ENCODE measurements at places on chromosomes 13 and 19.

DNA sequence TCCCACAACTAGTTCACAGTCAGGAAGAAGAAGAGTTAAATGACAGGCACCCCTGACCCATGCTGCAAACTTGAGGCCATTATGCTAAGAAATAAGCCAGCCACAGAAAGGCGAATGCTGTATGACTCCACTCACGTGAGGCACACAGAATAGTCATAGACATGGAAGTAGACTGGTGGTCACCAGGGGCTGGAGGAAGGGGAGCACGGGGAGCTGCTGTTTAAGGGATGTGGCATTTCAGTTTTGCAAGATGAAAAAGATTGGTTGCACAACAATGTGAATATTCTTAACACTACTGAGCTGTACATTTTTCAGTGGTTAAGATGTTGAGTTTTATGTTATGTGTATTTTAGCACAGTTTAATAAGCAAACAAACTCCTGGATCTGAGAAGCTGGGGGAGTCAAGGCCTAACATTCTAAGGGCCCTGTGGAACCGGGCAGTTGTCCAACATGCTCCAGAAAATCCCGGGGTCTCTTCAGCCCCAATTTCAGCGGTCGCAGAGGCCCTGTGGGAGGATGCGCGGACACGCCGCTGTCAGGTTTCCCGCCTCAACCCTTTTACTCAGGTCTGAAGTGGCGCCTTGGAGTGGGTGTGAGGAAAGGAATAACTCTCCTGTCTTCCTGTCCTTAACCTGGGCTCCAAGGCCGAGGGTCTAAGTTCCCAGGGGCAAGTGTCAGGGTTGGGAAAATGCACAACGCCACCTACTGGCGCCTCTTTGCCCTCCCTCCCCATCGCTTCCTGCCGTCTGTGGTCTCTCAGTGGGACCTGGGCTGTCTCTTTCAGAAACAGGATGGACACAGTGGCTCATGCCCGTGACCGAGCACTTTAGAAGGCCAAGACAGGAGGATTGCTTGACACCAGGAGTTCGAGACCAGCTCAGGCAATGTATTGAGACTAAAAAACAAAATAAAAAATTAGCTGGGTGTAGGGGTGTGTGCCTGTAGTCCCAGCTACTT is 4.4 kb upstream of the TMEM272 start:
- DNase-seq = peak; percentile 27

GRCh38 chr13:95643936-95644598 is 439 bp downstream of the DZIP1 start:
- no peak for DNase-seq

DNA sequence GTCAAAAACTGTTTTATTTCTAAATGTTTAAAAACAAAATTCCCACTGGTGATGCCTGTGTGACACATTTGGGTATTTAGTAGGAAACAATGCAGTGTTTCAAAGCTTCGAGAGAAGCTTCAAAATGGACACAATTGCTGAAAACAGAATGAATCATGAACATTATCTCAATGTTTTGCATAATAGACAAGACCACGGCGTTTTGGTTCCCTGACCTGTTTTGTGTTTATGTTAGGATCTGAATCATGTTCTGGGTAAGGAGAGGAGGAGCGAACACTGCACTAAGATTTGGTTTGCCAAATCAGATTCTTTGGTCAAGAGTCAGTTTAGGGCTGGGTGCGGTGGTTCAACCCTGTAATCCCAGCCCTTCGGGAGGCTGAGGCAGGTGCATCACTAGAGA is 42.2 kb downstream of the IFT88 start:
- DNase-seq = no peak

DNA sequence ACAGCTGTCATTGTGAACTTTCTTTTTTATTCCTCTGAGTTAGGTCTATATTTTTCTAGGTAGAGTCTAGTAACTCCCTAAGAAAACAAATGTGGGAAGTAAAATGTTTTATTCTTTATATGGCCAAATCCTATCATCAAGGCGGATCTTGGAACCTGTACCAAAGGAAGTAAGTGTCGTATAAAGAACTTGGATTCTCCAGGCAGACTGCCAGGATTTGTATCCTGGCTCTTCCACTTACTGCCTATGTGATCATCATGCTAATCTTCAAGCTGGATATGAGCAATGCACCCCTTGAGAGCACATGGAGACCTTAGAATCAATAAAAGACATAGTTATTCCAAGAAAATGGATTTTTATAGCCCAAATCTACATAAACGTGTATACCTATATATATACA is 286.5 kb downstream of the PCDH17 start:
- no peak for DNase-seq

DNA sequence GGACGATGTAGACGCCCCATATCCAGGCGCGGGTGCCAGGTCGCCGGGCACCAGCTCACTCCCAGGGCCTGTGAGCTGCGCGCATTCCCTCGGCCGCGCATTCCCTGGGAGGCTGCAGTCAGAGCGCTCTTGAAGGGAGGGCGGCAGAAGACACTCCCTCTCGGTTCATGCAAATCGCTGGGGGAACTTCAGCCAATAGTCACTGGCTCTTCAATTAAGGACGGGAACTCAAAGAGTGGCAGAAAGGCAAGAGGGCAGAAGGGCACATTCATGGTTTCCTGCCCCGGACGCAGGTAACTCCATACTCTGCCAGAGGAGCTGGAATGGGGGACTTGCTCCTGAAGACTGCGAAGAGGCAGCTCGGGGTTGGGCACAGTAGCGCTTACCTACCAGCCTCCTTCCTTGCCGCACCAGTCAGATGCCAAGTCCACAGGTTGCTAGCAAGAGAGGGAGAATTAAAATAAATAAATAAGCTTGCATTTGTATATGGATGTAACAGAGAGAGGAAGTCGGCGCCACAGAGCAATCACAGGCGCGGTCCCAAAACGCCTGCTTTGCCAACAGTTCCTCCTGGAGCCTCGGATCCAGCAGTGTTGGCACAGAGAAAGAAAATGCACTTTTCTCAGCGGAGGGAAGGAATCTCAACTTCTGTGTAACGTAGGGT is 459 bp downstream of the PCDH20 start:
- DNase-seq = peak; percentile 76

DNA sequence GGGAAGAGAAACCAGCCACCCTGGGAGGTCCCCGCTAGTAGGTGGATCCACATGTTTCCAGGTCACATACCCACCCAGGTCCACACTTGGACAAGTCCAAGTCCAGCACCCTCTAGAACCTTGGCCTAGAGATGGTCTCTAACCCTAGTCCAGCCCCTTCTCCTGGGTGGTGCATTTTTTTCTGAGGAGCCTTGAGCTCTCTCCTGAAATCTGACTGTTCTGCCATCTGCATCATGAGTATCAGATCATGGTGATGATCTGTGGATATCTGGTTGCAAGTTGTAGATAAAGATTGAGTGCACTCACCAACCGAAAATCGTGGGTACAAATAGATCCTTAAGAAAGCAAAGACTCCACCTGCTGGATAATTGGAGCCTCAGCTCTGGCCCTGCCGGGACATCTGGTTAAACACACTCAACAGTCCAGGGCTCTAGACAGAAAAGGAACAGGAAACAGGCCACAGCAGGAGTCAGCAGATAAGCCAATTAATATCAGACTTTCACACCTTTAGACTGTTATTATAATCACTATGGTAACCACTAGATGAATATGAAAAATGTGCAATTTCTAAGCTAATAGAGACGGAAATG is 41.1 kb downstream of the GPR12 start:
- peak; percentile 7 for DNase-seq

DNA sequence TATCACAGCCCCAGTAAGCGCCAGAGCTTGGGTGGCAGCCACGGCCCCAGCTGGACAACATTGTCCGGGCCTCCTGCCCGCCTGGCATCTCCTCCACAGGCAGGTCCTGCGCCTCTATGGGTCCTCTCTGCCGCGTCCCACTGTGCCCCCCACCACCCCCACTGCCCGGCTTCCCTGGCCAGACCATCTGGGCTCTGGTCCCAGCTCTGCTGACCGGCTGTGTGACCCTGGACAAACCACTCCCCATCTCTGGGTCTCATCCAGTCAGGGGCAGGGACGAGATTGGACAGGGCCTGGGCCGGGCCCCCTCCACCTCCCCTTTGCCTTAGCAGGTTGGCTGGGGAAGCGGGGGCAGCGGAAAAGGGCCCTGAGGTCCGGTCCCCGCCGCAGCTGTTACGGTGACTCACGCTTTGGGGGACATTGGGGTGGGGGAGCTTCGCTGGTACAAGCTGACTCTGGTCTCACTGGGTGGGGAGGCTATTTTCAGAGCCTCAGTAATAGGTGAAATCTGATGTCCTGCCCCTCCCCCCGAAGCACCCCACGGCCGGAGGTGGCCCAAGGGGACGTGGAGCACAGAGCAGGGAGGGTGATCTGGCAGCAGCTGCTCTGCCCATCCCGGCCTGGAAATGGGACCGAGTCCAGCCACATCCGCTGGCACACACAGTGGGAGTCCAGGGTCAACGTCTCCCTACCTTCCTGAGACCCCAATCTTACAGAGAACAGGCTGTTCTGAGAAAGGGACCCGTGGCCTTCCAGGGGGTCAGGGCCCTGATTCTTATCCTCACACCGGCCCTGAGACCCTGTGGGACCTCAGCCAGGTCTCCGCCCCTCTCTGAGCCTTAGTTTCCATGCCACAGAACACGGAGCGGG is 9.1 kb downstream of the NFIC start:
- no peak for DNase-seq

DNA sequence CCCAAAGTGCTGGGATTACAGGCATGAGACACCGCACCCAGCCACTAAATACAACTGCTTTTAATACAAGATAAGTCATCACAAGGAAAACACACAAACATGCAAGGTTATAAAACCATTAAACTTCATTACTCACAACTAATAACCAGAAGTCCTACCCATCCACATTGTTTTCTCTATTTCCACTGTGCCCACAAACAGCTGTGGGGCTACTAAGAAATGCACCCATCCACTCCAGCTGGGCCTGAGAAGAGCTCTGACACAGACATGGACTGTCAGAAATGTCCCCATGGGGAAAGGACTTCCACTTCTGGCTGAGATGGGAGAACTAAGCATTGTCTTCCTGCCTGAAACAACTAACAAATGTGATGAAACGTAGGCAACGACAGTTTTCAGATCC is 17.2 kb downstream of the SAFB2 start:
- no peak for DNase-seq

Data from OCI-M1 (cell line).